Panc1 (cell line): ENCODE measurements at places on chromosomes 5 and 9. TPM values are rescaled to one million over a fixed set of nuclear protein-coding genes. Genes with fewer than 3 reads are reported as not detected.

CHSY3 gene
- not detected for total RNA-seq

DND1 gene
- total RNA-seq, result 1.8 TPM

CDK9 gene
- 48.7 TPM for total RNA-seq

GBGT1 gene
- 1.8 TPM for total RNA-seq

STK32A gene
- total RNA-seq, result not detected

WNT8A gene
- total RNA-seq, result not detected

ADRB2 gene
- total RNA-seq, result 1.0 TPM

FUT7 gene
- total RNA-seq, result not detected

FLT4 gene
- 0.44 TPM for total RNA-seq

FOXD4 gene
- total RNA-seq, result 0.23 TPM

PCDHA3 gene
- not detected for total RNA-seq

KCNV2 gene
- not detected for total RNA-seq

BHMT2 gene
- total RNA-seq, result not detected

MSX2 gene
- total RNA-seq, result 8.5 TPM

GRCh38 chr9:76525196-76525595 is 66.2 kb downstream of the GCNT1 start:
- DNase-seq, result no peak

DNA sequence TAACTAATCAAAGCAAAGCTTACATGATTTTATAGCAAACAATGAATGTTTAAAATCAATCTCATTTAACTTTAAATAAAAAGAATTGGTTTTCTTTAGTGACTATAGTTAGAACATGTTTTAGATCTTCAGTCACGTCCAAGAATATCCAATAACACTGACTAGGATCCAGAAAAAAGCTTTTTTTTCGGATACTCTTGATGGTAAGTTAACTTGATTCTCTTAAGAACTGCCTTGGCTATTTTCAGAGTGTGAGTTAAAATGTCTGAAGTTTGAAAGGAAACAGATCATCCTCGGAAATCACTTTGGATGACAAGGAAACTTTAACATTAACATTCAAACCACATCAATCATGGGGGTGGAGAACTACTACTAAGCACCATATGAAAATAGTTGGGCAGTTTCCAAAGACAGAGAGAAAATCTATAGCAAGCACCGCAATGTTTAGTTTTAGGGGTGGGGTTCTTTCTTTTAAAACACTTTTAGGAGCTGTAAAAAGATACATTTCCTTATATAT is 83.7 kb upstream of the SLC27A6 start:
- DNase-seq, result no peak

GRCh38 chr5:14181299-14181968 is 38.3 kb downstream of the TRIO start:
- DNase-seq, result no peak

GRCh38 chr5:177604116-177604521 is 4.2 kb downstream of the B4GALT7 start:
- DNase-seq, result no peak

- DNase-seq, result no peak
Measured at GRCh38 chr5:124660229-124661093, 86.0 kb downstream of the ZNF608 start.

DNA sequence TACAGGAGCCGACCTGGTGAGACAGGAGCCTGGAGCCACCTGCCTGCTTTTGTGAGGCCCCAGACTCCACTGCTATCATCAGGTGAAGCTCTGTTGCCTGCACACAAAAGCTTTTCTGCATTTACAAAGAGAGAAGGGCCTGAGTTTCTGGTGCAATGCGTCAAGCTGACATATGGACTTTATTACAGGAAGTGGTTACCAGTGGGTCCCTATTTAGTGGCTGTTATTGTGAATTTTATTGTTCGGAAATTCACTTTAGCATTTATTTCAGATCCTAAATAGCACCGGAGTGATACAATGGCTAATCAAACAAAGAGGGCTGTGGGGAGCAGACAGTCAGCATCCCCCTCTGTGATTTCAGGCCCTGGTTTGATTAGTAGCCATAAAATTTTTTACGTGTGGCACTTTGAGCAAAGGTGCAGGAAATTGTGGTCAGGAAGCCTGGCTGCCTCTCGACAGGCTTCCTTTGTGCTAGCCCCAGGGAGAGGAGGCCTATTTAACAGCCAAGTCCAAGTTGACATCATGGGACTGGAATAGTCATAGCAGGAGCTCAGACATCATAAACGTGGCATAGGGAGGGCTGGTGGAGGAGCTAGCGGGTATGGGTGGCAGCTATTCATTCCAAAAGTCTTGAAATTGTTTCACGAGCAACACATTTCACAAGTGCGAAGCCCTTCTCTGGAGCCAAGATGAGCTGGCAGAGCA is 8.4 kb downstream of the TGFBI start:
- DNase-seq, result no peak

- DNase-seq, result no peak
Measured at GRCh38 chr9:124793015-124793541, 16.1 kb downstream of the OLFML2A start.

- no peak for DNase-seq
Measured at GRCh38 chr5:113292462-113292861, 142.3 kb downstream of the TSSK1B start.

DNA sequence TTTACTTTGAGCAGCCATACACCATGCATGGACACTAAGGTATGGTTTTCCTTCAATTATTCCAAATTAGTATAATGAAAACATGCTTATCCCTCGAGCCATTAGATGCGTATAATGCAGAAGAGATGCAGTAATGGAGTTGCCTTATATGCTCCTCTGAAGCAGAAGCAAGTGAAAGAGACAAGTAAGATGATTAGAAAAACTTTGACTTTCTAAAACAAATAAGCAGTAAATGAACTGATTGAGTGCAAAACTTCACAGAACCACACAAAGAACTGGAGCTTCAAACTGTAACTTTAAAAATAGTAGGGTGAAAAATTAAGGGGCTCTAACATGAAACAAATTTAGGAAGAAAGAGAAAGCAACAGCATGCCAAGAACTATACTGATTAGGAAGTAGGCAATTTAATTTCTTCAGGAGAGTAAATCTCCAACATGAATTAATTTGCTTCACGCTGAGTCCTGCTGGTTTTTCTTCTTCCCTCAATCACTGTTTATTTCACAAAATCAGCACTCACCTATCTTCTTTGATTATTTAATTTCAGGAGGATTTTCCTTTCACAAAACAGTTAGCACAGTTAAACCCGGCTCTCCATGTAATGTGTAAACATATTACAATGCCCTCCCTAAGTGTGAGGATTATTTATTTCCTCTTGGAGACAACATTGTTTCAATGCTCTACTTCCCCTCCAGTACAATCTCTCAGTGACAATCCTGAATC is 90.3 kb upstream of the PAM start:
- DNase-seq, result no peak

GRCh38 chr5:38997591-38997990 is 76.6 kb downstream of the RICTOR start:
- DNase-seq, result no peak

- no peak for DNase-seq
Measured at GRCh38 chr5:178106556-178107239, 6.6 kb upstream of the N4BP3 start.

DNA sequence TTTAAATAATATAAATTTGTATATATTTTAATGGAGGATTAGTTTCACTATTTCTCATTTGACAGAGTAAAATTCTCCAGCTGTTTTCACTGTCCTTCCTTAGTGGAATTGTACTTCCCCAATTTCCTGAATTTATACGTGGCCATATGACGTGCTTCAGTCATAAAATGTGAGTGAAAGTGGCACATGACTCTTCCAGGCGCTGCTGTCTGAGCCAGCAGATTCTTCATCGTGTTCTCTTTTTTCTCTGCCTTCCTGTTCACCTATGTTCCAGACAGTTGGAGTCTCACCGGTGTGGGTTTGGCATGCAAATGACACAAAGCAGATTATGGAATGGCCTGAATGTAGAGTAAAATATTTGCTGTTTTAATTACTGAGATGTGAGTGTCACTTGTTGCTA is 684.1 kb downstream of the SEMA5A start:
- DNase-seq, result no peak

DNA sequence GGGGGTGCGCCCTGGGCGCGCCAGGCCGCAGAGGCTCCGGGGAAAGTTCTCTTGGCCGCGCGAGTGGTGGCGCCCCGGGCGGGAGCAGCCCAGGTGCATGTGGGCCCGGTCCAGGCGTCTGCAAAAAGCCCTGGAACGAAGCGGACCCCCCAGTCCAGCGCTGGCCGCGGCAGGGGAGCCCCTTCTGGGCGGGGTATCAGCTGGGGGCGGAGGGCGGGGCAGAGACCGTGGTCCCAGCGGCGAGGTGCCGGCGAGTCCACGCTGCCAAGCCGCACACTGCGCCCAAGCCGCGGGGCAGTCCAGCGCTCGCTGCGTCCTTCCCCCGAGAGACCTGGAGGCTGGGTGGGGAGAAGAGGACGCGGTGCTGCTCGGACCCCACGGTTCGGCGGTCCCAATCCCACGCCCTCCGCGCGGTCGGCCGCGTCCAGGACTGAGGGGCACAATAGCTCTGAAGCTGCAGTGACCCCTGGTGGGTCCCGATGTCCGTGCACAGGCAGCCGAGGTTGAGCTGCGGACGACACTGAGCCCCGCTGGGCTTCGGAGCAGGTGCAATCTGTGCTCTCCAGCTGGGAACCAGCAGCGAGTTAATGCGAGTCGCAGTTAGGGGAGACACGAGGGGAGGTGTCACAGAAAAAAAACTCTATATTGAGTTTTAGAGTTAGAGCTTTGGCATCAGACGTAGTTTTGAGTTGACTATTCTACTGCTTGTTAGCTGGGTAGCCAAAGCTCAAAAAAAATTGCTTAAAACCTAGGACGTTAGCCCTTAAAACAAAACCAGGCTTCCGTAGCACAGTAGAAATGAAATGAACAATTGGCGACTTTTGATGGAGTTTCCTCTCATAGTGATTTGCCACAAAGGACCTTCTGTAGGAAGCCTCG is 1.1 kb upstream of the EPB41L4A start:
- peak; percentile 12 for DNase-seq

GRCh38 chr5:158700231-158701006 is 399.3 kb downstream of the EBF1 start:
- no peak for DNase-seq

GRCh38 chr5:111792471-111793058 is 35.6 kb upstream of the NREP start:
- no peak for DNase-seq

- DNase-seq, result no peak
Measured at GRCh38 chr5:176814836-176815438, 4.6 kb downstream of the UNC5A start.

DNA sequence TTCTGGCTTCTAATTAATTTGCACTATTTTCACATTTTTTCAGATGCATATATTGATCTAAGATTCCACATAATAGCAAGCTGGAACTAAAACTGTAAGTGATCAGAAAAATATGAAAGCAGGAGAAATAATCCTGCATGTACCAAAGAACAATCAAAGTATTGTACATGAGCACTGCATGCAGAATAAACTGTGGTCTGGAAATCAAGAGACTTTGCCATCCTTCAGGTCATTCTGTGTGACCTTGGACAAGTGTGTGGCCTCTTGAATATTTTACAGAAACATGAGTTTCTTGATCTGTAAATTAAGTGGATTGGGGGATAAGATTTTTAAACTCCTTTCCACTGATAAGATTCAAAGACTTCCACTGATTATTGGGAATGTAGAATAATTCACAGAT is 99.2 kb upstream of the GNAQ start:
- DNase-seq, result no peak

DNA sequence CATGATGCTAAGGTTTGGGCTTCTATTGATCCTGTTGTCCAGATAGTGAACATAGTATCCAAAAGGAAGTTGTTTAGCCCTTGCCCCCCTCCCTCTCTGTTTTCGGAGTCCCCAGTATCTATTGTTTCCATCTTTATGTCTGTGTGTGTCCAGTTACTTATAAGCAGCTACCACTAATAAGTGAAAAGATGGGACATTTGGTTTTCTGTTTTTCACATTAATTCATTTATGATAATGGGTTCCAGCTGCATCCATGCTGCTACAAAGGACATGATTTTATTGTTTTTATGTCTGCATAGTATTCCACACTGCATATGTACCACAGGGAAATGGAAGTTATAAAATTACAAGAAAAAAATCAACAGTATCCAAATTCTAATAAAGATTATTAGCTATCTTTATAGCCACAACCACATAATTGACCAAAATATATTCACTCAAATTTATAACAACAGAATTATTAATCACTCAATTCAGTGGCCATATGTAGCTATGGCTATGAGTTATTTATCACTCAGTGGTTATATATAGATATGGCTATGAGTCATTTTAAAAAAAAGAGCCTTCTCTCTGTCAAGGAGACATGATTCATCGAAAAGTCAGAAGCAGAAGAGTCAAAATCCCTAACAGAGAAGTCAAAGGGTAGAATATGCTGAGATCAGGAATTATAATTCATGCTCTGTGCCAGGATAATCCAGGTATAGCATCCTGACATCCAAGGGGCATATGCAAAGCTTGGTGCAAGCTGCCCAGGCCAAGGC is 367.5 kb downstream of the DEPDC1B start:
- DNase-seq, result no peak

- DNase-seq, result no peak
Measured at GRCh38 chr9:121881920-121882500, 211.1 kb downstream of the TTLL11 start.

DNA sequence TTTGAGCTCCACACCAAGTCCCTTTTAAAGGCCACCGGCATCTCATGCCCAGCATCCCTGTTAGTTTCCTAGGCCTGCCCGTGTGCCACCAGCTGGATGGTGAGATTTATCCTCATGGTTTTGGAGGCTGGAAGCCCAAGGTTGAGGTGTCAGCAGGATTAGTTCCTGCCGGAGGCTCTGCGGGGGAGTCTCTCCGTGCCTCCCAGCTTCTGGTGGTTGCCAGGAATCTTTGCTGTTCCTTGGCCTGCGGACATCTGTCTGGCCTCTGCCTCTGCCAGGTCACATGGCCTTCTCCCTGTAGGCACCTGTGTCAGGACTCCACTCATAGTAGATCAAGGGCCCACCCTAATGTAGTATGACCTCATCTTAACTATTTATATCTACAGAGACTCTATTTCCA is 45.4 kb downstream of the JADE2 start:
- no peak for DNase-seq

- no peak for DNase-seq
Measured at GRCh38 chr9:68446836-68447235, 90.4 kb downstream of the PGM5 start.

DNA sequence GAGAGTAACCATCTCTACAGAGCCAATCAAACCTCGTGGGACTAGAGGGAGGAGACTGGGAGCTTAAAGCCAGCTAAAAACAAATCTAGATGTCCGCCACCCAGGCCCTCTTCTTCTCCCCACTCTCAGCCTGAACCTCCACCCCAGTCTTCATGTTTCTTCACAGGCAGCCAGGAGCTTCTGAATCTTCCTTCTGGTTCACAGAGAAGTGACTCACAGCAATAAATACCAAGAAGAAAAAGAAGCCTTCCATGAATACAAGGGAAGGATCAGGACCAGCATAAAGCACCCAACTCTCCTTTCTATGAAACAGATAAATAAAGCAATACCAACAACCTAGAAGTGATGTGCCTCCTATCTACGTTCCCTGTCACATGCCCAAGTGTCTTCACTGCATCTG is 103.3 kb upstream of the SLIT3 start:
- DNase-seq, result no peak

- DNase-seq, result no peak
Measured at GRCh38 chr5:169763376-169764017, 126.4 kb downstream of the DOCK2 start.

GRCh38 chr5:177552839-177553455 is 1.4 kb downstream of the FAM193B start:
- no peak for DNase-seq
